Stimulated activated CD4-positive, alpha-beta T cell treated with anti-CD3 and anti-CD28 coated beads, Interleukin-12 subunit alpha, Interleukin-12 subunit beta, amount 100 ng/mL, for 48 hours (primary cell): ENCODE measurements at places on chromosomes 3 and 15.

- no peak for DNase-seq
Measured at GRCh38 chr15:68275165-68275746, 2.3 kb upstream of the FEM1B start.

DNA sequence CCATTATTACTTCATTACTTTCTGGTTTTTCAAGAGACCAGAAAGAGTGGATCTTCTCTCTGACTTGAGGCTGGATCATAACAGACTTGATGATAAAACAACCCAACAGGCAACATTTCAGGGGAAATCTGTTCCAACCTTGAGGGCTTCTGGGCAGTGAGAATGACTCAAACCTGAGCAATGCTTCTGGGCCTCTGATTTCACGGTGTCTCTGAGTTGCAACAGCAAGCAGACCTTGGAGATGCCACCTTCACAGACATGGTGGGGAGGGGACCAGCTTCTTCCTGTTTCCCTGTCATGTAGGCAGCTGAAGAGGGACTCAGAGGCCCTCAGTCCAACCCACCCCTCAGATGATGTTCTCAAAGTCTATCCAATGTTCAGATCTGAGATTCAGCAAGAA lies 104.0 kb downstream of the ABHD5 start:
- no peak for DNase-seq

- DNase-seq = no peak
Measured at GRCh38 chr15:28989239-28989830, 103.6 kb downstream of the APBA2 start.

DNA sequence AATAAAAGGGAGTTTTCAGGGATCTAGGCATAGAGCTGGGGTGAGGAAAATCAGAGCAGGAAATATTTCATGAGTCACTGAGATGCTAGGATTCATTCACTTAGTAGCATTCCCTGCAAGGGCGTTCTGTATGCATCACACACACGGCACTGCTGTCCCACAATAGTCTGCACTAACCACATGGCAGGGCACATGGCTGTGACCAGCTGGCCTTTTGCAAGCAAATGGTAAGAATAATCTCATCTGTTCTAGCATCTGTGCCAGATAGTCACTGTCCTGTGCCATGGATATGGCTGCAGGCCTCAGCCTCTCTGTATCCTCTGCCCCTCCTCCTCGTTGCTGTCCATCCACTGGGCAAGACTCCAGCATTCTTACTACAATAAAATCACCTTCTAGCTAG lies 37.8 kb downstream of the BOC start:
- DNase-seq = no peak

GRCh38 chr3:34483311-34483887 lies 685.0 kb downstream of the PDCD6IP start:
- DNase-seq = no peak

DNA sequence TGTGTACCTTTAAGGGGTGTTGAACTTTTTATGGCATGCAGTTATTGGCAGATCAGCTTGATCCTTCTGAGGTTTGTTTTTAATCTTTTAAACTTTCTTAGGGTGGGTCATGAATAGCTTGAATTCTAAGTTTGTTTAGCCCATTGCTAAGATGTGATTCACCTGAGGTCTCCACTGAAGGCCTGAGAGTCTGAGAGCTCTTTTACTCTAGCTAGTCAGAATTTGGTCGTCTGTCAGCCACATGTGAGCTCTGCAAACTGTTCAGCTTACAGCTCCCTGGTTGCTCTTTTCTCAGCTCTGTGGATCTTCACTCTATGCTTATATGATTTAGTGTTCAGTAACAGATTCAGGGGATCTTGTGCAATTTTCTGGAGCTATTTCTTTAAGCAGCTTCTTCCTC lies 161.3 kb downstream of the ABHD5 start:
- DNase-seq = no peak

DNA sequence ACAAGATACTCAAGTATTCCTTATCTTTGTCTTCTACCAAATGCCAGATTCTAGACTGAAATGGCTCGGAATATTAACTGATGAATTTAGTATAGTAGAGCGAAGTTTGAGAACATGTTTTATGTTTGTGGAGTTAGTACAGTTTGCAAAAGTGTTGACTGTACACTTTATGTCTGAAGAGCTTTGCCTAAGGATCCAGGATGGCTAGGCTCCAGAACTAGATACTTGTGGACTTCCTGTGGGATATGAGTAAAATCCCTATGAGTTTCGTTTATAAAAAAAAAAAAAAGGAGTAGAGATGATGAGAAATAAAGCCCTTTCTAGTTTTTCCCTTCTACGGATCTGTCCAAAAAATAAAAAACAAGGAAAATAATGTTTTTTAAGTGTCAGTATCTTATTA lies 96.7 kb downstream of the TP63 start:
- DNase-seq = no peak

DNA sequence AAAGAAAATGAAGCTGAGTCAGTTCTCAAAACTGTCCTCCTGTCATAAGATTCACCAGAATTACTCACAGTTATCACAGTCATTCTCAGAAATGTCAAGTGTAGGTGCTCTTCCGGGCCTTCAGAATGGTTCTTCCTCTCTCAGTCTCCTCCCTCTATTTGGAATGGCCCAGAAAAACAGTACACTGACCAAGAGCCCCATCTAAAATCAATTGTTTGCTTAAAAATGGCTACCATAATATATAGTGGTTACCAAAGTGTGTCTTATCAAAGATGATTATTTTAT lies 99.8 kb downstream of the MECOM start:
- DNase-seq = no peak

DNA sequence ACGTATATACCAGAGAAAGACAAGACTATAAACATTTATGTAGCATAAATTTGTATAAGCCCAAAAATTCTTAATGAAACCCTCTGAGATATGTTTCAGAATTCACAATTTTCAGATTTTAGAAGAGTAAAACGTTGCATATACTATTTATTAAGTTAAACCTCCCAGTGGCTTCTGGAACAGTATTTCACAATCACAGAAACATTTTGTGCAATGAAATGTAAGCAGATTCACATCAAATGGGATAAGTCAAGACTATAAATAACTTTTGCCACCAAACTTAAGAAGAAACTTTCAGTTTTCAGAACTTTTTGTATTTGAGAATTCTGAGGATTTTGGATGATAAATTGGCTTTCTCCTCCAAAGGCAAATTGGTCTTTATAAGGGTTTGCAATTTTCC lies 9.2 kb downstream of the SLTM start:
- no peak for DNase-seq

DNA sequence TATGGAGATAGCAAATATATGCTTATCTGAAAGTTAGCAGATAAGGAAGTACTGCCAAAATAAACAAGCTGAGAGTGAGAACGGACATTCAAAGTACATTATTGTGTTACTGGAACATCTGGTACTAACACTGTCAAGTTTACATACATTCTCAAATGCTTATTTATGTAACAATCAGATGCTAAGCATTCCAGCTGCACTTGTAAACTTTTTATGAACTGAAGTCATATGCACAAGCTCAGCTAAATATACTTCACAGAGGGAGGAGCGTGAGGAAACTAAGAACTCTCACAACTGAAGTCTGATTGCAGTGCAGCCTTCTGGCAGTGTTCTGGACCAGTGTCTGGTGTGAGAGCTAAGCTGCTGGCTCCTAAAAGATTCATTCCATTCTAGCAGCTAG lies 223.7 kb upstream of the NANOGP8 start:
- DNase-seq = no peak

- DNase-seq = no peak
Measured at GRCh38 chr3:69451594-69451993, 65.7 kb upstream of the FRMD4B start.

DNA sequence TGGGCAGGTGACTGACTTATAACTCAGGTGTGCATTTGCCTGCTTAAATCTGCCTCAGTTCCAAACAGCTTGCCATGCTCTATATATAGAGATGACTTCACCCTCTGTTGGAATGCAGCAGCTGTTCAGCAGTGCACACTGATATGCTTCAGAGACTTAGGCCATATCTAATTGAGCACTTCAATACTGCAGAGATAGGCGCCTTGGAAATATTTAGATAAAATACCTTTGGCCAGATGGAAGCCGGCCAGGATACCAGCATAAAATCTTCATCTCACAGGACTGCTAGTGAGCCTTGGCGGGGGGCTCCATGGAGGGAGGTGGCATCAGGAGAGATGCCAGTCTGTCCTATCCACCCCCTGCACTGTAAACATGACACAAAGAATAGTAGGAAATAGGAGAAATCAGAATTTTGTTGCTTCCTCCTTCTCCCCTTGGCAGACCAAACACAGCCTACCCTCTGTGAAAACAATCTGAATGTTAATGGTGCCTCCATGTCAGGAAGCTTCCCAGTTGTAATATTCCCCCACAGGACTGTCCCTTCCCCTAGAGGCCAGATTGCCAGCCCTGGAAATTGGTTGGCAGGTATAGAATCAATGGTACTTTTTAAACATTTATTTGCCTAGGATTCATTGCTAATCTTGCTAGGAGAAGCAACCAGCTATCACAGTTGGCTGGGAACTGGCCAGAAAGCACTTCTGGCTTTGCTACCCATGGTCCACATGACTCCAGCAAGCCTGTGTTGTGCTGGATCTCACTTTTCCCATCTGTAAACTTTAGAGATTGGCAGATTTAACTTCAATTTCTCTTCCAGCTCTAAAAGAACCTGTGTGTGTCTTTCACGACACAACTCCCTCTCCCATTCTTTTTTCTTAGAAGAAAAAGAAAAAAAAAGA lies 215.5 kb upstream of the KCNMB2 start:
- no peak for DNase-seq

DNA sequence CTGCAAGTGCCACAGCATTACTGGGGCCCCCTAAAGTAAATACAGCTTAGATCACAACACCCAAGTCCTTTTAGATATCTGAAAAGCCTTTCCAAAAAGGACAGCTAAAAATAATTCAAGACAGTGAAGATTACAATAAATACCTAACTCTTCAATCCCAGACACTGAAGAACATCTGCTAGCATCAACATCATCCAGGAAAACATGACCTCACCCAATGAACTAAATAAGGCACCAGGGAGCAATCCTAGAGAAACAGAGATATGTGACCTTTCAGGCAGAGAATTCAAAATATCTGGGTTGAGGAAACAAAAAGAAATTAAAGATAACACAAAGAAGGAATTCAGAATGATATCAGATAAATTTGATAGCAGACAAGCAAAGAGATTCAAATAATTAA lies 71.7 kb upstream of the TTC14 start:
- no peak for DNase-seq

DNA sequence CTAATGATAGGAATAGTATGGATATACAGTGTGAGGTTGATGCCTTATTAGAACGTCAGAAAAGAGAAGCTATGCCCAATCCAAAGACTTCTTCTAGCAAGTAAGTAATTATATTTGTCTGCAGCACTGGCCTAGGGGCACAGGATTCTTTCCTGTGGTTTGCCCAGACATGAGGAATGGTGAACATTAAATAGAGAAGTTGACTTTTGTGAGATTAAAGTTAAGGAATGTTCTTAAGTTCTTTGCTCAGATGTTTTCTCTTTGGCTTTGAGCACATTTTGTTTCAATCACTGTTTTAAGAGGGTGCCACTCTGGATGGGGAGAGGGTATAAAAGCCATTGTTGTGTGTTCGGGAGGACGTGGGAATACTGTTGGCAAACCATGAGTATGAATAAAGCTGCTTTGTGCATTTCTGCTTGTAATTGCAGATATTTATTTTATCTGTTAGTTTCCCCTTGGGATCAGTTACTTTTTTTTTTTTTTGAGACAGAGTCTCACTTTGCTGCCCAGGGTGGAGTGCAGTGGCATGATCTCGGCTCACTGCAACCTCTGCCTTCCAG lies 8.3 kb downstream of the KIF23 start:
- DNase-seq = no peak

DNA sequence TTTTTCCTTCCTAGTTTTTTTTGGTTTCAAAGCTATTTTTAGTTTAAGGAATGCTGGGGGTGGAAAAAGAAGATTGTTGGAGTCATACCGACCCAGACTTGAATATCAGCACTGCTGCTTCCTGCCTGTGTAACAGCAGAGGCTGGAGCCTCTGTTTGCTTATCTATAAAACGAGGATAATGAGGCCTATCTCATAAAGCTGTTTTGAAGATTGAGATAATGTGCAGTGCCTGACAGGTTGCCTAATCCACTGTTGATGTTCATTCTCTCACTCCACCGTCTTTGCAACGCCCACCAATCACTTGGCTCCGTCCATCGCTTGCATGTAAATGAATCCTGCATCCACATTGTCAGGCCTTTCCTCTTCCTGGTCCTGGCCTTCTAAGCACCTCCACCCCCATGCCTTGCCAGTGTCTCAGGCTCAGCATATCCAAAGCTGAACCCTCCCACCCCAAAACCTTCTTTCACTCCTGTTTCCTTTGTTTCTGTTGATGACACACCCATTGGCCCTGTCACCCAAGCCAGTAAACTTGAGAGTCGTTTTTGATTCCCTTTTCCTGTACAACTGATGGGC lies 94.9 kb downstream of the MEX3B start:
- DNase-seq = no peak

DNA sequence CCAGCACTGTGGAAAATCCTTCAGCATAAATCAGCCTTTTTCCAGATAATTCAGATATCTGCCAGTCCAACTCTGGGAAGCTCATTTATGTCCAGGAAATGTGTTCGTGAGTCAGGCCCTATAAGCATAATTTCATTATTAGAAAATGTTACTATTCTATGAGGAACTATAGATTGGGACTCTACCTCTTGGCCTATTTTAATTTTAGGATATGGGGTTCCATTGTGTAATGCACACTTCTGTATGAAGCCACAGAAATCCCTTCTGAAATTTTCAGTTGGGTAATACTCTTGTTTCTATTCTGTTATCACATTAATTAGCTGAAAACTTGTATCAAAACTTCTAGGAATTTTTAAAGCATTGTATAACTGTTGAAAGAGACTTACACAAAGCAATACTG lies 43.9 kb upstream of the IL12A start:
- no peak for DNase-seq

GRCh38 chr3:126211569-126211968 lies 31.2 kb upstream of the ALDH1L1 start:
- DNase-seq = no peak

DNA sequence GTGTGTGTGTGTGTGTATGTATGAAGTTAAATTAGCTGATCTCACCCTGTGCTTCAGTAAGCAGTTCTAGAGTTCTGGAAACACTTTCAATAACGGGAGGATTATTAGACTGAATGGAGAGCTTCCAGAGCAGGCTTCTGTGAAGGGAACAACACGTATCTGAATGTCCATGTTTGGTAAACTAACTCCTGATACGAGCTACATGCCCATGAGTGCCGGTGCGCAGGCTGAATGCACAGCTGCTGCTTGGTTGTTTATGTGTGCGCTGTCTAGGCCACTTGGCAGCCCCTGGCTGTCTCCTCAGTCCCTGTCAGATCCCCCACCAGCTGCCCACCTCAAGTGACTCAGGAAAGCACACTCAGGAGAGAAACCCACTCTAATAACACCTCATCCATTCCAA lies 137.0 kb downstream of the EPHB1 start:
- no peak for DNase-seq

GRCh38 chr3:192212335-192212734 lies 515.0 kb downstream of the FGF12 start:
- DNase-seq = no peak
